ENCODE measurements at places on chromosomes 13 and 19.
A peak's percentile ranks its signal among the peaks of the same experiment; 100 is the strongest.

DNA sequence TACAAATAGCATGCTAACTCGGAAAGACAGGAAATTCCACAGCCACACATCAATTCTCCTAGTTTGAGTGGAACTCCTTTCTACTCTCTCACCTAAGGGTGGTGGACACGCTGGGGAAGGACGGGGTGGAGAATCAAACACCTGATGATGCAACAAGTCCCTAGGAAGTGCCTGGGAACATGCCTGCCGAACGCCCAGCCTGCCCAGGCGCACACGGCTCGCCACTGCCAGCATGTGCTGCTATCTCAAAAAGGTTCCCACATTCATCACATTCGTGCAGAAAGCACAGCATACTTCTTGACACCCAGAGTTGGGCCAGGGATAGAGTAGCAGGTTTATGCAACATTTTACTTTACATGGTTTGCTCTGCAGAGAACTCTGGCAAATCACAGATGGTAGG, 164.6 kb downstream of the ABCC4 start:
- no peak for DNase-seq

- DNase-seq = no peak
Observed at GRCh38 chr19:47124937-47125668, 5.5 kb upstream of the SAE1 start.

GRCh38 chr13:92272177-92272576, 873.8 kb downstream of the GPC5 start:
- no peak for DNase-seq

DNA sequence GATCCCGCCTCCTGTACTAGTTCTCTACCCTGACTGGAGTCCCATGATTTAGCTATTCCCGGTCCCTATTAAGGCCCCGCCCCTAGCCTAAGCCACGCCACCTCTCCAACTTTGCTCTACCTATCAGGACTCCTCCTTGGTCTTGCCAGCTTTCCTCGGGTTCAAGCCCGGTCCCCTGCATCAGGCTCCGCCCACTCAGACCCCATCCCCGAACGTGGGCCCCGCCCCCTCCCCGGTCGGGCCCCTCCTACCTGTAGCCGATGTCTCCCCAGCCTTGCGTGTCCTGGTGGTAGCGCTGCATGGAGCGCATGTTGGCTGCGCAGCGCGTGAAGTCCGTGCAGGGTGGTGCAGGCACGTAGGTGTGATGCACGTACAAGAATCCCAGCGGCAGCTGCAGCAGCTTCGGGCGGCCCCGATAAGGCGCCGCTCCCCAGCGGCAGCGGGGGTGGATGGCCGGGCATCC, 7.3 kb upstream of the RASAL3 start:
- no peak for DNase-seq

- DNase-seq = no peak
Observed at GRCh38 chr19:8877854-8878705, 45.9 kb downstream of the MBD3L1 start.

DNA sequence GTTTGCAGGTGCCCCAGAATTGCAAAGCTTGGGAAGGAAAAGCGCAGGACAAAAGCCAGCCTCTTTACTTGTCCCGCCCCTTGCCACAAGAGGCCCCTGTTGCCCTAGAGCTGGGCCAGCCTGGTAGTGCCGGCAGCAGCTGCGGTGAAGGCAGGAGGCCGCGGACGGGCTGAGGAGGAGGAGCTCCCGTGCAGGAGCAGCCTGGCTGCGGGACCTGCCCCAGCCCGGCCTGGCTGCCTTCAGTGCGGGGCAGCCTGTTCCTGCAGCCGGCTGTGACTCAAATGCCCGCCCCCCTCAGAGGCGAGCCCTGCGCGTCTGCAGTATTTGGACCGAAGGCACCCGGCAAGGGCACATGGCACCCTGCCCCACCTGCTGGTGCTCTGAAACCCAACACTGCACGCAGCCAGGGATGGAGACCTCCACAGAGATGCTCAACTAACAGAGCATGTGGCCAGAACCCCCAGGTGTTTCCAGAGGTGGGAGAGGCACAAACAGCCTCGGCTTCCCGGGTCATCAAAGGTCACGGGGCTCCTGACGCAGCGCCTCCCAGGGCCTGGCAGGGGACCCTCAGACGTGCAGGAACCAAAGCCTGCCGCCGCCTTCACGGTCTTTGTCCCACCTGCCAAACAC, 29.7 kb downstream of the NAXD start:
- no peak for DNase-seq

GRCh38 chr13:75993823-75994222, 357.7 kb downstream of the LMO7 start:
- no peak for DNase-seq

DNA sequence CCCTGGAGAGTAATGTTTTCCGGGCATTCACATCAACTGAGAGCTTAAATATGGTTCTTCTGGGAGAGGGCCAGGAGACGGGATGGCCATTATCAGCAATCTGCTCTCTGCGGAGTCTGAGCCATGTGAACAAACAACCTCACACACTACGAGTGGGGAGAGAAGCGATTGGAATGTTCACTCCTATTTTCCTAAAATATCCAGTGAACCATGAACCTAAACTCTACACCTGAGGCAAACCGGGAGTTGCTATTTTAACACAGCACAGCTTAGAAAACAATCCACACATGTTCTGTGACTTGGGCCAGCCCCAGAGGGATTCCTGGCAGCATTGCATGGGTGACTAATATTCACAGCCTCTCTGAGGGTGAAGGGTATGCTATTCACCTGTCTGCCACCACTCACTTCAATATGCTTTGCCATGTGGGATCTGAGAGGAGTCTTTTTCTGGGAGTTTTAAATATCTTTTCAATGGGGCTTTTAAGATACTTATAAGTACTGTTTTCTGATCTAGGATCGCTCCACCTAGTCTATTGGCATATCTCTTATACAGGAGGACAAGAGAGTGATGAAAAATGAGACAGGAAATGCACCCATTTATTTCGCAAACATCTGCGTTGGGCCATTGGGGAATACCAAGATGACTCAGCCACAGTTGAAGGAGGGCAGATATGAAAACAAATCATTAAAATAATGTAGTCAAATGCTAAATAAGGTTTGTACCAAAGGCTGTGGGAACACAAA, 72.6 kb upstream of the SERP2 start:
- DNase-seq = peak; percentile 44

DNA sequence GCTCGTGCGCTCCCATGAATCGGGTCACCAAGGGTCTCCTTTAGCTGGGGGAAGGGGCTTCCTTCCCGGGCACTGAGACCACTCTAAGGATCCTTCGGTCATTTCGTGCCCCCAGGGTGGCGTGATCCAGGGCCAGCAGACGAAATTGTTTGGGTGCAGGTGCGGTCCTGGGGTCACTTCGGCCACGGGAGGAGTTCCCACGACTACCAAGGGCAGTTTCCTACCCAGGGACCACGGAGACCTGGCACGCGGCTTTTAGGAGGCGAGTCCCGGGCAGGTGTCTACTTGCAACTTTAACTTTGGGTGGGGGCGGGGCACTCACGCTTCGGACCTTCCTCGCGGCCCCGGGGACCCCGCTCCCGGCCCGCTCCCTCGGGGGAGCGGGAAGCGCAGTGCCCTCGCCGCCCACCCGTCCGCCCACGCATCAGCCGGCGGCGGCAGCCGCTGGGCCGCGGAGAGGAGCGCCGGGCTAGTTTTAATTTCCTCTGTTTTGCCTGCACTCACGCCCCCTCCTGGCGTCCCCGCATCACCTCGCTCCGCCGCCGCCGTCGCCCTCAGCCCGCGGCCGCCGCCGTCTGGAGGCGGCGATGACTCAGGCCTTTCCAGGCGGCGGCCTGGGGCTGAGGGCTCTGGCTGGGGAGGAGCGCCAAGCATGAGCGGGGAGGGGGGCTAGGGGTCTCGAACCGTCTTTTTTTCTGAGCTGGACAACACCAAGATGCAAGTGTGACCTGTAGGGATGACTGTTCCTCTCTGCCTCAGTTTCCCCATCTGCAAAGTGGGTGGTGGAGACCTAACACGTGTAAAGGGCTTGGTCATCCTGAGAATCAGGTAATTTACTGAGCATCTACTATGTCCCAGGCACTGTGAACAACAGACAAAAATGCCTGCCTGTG, 21.8 kb downstream of the OLFM2 start:
- no peak for DNase-seq

GRCh38 chr19:6065685-6066374, 44.5 kb downstream of the RFX2 start:
- DNase-seq = no peak

DNA sequence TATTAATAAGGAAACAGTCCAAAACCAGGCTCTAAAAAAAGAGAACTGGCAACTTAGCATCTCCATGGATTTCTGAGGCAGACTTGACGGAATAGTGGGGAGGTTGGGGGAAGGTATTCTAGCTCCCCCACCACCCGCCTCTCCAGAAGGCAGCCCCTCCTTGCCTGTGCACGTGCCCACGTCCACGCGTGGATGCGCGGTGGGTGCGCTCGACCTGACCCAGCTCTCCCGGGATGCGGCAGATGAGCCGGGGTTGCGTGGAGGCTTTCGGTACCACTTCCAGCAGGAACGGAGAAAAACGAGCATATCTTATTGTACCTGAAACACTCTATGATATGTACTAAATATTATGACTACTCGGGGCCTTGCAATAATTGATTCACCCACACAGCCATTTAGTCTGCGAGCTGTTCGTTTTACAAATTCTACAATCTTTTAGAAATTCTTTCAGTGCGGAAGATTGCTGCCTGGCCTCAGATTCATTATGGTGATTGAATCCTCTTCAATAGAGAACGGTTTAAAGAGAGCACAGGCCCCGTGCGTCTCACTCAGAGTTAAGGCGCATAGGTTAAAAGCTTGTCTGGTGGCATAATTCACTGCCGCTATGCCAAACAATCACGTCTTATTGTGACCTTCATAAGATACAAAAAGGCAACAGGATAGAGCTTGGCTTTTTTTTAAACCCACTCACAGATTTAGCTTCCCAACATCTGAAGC, 117.9 kb downstream of the URI1 start:
- no peak for DNase-seq

DNA sequence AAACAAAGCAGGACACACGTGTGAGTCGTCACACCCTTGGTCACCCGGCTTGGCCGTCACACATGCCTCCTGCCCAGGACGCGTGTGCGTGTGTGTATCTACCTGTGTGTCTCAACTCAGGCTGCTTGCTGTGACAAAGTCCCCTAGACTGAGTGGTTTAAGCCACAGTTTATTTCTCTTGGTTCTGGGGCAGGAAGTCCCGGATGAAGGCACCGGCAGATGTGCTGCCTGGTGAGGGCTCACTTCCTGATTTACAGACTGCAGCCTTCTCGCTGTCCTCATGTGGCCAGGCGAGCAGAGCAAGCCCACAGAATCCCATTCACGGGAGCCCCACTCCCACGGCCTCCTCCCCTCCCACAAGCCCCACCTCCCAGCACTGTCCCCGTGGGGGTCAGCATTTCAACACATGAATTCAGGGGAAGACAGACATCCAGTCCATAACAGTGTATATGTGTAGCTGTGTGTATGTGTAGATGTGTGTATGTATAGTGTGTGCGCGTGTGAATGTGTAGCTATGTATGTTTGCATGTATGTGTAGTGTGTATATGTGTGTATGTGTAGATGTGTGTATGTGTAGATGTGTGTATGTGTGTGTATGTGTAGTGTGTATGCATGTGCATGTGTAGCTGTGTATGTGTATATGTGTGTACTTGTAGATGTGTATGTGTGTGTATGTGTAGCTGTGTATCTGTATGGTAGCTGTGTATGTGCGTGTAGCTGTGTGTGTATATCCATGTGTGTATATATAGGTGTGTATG, 51.5 kb downstream of the MCF2L start:
- no peak for DNase-seq

- DNase-seq = no peak
Observed at GRCh38 chr13:72253754-72254153, 386.8 kb upstream of the DACH1 start.

- DNase-seq = no peak
Observed at GRCh38 chr13:98410612-98411011, 166.3 kb downstream of the STK24 start.

GRCh38 chr13:34376483-34376882, 558.5 kb downstream of the RFC3 start:
- no peak for DNase-seq

DNA sequence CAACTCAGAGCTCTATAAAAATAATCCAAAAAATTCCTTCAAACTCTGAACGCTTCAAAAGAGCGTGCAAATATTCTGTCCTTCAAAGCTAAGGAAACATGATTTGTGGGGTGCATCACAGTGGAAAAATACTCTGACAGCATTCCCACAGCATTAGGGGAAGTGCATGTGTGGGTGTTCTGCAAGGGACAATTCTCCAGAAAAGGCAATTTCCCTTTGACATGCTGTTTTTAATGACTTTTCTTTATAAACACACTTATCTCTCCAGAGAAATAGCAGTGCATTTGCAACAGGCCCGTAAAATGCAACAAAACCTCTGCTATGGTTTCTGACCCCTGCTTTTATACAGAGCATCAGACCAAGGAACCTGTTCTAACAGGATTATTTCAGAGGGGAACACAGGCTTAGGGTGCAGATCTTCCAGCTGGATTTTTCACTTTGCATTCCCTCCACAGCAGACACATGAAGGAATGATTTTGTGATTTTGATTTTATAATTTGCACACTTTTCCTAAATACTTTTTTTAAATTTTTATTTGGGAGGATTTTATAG, 42.6 kb downstream of the KL start:
- no peak for DNase-seq

GRCh38 chr13:24858953-24859352, 95.0 kb downstream of the RNF17 start:
- DNase-seq = no peak

DNA sequence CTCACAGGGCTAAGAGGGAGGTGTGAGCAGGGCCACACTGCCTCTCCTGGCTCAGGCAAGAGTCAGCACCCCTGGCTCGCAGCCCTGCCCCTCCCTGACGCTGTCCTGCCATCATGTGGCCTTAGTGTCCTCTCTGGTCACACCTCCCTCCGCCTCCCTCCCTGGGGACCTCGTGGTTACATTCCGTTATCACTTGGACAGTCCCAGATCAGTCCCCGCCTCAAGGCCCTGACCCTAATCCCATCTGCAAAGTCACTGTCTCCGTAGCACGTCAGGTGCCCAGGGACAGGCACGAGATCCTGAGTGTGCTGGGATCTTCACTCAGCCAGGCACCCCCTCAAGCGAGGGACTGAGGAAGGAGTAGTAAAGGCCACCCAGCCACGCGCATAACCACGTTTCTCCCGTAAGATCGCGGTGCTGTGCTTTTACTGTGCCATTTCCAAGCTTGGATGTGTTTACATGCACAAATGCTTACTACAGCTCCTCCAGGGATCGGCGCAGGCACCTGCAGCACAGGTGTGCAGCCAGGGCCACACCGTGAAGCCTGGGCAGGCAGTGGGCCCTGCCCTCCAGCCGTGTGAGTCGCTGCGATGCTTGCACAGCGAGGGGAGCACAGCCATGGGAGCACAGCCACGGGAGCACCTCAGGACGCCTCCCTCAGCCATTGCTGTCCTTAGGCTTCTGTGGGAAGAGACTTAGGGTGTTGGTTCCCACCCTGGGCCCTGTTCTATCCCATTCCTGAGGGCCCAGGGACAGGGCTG, 10.7 kb upstream of the TMEM255B start:
- no peak for DNase-seq

- no peak for DNase-seq
Observed at GRCh38 chr13:88144580-88144979, 473.4 kb downstream of the SLITRK5 start.
